ENCODE measurements at places on chromosomes 2 and 18. TPM values are rescaled to one million over a fixed set of nuclear protein-coding genes. Genes with fewer than 3 reads are reported as not detected.

DNA sequence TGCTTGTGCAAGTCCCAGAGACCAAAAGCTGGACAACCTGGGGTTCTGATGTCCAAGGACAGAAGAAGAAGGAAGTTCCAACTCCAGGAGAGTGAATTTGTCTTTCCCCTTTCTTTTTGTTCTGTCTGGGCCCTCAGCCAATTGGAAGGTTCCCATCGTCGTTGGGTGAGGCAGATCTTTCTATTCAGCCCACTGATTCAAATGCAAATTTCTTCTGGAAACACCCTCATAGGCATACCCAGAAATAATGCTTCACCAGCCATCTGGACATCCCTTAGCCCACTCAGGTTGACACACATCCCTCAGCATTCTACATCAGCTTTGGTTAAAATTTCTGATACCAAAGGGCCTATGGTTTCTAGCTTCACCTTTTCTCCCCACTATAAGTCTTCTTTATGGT is 156.5 kb downstream of the SP3 start:
- peaks cover 2% of the 10 kb centered on the region for H3K27me3 ChIP-seq
- no peak overlapping the region for H3K27ac ChIP-seq
- no peak for DNase-seq
- H3K4me1 ChIP-seq, result no peaks in the 10 kb centered on the region

GRCh38 chr2:207711750-207712530 is 500 bp downstream of the CCNYL1 start:
- H3K36me3 ChIP-seq, result peaks cover 9% of the 10 kb centered on the region
- peaks cover 22% of the 10 kb centered on the region for H3K4me1 ChIP-seq
- DNase-seq, result peak; percentile 86

DNA sequence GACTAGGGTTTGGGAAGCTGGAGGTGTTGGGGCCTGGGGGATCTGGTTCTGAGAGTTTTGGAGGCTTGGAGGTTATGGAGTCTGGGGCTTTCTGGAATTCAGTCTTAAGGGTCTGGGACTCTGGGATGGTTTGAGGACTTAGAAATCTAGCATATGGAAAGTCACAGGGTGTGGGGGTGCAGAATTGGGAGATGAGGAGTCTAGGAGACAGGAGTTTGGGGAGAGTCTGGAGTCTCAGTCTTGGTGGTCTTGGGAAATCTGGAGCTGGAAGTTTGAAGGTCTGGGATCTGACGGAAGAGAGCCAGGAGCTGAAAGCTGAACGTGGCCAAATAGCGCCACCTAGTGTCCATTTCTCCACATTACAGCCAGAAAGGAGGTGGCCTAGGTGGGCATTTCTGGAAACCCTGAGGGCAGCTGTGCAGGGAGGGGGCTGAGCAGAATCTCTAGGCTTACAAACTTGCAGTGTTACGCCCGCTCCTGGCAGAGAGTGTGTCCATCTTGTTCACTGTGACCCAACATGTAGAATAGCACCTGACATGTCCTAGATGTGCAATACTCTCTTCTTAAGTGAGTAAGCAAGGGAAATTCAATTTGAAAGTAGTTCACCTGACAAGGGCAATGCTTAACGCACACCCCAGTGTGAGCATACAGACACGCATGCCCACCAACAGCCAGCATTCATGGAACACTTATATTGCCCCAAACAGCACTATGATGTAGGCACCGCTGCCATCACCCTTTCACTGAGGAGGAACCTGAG is 204.8 kb downstream of the TFCP2L1 start:
- no peak overlapping the region for H3K4me3 ChIP-seq
- DNase-seq, result peak; percentile 84
- no peaks in the 10 kb centered on the region for H3K36me3 ChIP-seq
- peaks cover 15% of the 10 kb centered on the region for H3K27me3 ChIP-seq
- no peak overlapping the region for H3K27ac ChIP-seq
- H3K4me1 ChIP-seq, result peaks cover 2% of the 10 kb centered on the region

GRCh38 chr2:30421604-30422443 is 25.2 kb upstream of the LCLAT1 start:
- H3K27ac ChIP-seq, result peak overlapping the region; percentile 89
- peaks cover 34% of the 10 kb centered on the region for H3K4me1 ChIP-seq
- no peaks in the 10 kb centered on the region for H3K27me3 ChIP-seq
- peaks cover 4% of the 10 kb centered on the region for H3K36me3 ChIP-seq

- DNase-seq, result no peak
- no peaks in the 10 kb centered on the region for H3K36me3 ChIP-seq
- H3K4me1 ChIP-seq, result no peaks in the 10 kb centered on the region
- no peak overlapping the region for H3K4me3 ChIP-seq
- no peaks in the 10 kb centered on the region for H3K27me3 ChIP-seq
These were observed 352.5 kb upstream of the EPHA4 start for GRCh38 chr2:221924576-221924975.

- peaks cover 9% of the 10 kb centered on the region for H3K27me3 ChIP-seq
- H3K4me3 ChIP-seq, result no peak overlapping the region
- H3K4me1 ChIP-seq, result peaks cover 2% of the 10 kb centered on the region
- no peak overlapping the region for H3K27ac ChIP-seq
- no peaks in the 10 kb centered on the region for H3K36me3 ChIP-seq
These were observed 5.6 kb downstream of the ADRA2B start for GRCh38 chr2:96110621-96111256.

GRCh38 chr2:219637842-219638185 is 10.4 kb downstream of the SLC4A3 start:
- H3K4me1 ChIP-seq, result no peaks in the 10 kb centered on the region
- no peak overlapping the region for H3K4me3 ChIP-seq
- DNase-seq, result no peak
- H3K27ac ChIP-seq, result no peak overlapping the region

GRCh38 chr2:118687698-118688097 is 159.8 kb downstream of the EN1 start:
- H3K27me3 ChIP-seq, result no peaks in the 10 kb centered on the region
- no peaks in the 10 kb centered on the region for H3K4me1 ChIP-seq

- no peak for DNase-seq
- peaks cover 2% of the 10 kb centered on the region for H3K4me1 ChIP-seq
- no peak overlapping the region for H3K27ac ChIP-seq
- peaks cover 25% of the 10 kb centered on the region for H3K27me3 ChIP-seq
- H3K36me3 ChIP-seq, result no peaks in the 10 kb centered on the region
These were observed 31.9 kb upstream of the LDLRAD4 start for GRCh38 chr18:13186687-13187086.

- DNase-seq, result no peak
- H3K36me3 ChIP-seq, result no peaks in the 10 kb centered on the region
- H3K4me1 ChIP-seq, result no peaks in the 10 kb centered on the region
- no peak overlapping the region for H3K4me3 ChIP-seq
- H3K27me3 ChIP-seq, result no peaks in the 10 kb centered on the region
These were observed 100.9 kb downstream of the FHOD3 start for GRCh38 chr18:36398419-36398818.

- H3K4me1 ChIP-seq, result no peaks in the 10 kb centered on the region
- no peak overlapping the region for H3K4me3 ChIP-seq
- H3K36me3 ChIP-seq, result no peaks in the 10 kb centered on the region
- peaks cover 8% of the 10 kb centered on the region for H3K27me3 ChIP-seq
- no peak for DNase-seq
These were observed 32.3 kb upstream of the CTDP1 start for GRCh38 chr18:79647307-79647706.

DNA sequence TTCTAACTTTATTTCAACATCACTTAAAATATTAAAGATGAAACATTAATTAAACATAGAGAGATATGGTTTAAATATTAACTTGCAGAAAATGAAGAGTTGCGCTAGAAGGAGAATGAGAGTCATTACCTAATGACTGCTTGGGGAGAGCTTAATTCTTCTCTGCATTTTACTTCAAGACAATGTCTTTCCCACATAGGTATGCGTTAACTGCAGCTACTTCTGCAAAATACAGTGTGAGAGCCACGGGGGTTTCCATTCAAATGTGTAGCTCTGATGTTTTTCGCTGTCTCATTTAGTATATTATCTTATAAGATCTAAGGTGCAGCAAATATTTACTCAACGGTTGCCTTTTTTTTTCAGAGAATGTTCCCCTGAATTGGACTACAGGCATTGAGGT is 126.7 kb downstream of the TMX3 start:
- H3K36me3 ChIP-seq, result no peaks in the 10 kb centered on the region
- no peak overlapping the region for H3K4me3 ChIP-seq
- H3K4me1 ChIP-seq, result no peaks in the 10 kb centered on the region
- no peaks in the 10 kb centered on the region for H3K27me3 ChIP-seq

DNA sequence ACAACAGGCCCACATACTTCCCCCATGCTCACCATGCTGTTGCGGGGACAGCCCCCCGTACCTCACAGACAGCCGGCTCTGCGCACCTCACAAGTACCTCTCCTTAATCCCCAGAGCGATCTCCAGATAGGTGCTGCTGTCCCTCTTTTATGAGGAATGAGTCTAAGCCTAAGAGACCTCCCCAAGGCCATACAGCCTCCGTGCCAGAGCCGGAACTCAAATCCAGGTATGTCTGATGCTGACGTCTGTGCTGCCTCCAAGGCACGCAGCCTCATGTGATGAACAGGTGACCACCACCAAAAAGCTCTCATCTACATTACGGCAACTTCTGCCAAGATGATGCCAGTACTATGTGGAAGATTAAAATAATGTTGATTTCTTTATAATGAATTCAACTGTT is 85.2 kb downstream of the EIPR1 start:
- H3K27ac ChIP-seq, result no peak overlapping the region
- peaks cover 6% of the 10 kb centered on the region for H3K36me3 ChIP-seq
- H3K27me3 ChIP-seq, result no peaks in the 10 kb centered on the region
- no peak overlapping the region for H3K4me3 ChIP-seq

GRCh38 chr2:189217541-189217940 is 38.0 kb upstream of the COL5A2 start:
- no peak overlapping the region for H3K4me3 ChIP-seq
- no peaks in the 10 kb centered on the region for H3K36me3 ChIP-seq
- no peak for DNase-seq
- H3K4me1 ChIP-seq, result no peaks in the 10 kb centered on the region
- no peak overlapping the region for H3K27ac ChIP-seq

DNA sequence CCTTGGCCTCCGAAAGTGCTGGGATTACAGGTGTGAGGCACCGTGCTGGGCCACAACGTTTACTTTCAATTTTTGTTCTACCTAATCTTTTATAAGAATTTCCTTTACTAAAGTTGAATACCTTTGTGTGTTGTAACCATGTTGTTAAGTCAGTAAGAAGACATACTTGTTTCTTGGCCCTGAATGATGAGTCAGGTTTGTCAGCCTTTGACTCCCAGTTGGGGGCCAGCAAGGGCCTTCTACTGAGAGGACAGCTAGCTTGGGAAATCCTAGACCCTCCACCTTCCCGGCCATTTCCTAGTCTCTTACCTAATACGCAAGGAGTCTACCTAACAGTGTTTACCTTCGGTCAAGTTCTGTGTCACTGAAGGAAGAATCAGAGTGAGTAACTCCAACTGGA is 22.7 kb downstream of the MTHFD2 start:
- no peak overlapping the region for H3K27ac ChIP-seq
- DNase-seq, result no peak
- no peak overlapping the region for H3K4me3 ChIP-seq
- peaks cover 5% of the 10 kb centered on the region for H3K4me1 ChIP-seq

DNA sequence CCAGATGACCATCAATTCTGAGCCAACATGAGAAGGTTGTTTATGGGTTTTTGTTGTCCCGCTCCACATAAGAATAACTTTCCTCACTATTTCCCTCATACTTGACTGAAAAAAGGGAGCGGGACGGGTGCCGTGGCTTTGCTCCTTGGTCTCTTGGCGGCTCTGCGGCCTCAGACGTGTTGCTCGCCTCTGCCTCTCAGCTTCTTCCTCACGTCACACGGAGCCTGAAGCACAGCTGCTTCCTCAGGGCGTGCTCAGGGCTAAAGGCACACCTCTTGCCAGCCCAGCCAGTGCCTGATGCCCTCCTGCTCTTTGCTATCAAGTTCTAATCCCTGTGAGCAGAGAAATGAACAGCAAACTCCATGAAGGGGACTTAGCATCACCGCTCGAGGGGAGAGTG is 17.9 kb upstream of the ID2 start:
- H3K27ac ChIP-seq, result no peak overlapping the region
- H3K27me3 ChIP-seq, result peaks cover 3% of the 10 kb centered on the region
- no peaks in the 10 kb centered on the region for H3K36me3 ChIP-seq
- H3K4me1 ChIP-seq, result peaks cover 6% of the 10 kb centered on the region

DNA sequence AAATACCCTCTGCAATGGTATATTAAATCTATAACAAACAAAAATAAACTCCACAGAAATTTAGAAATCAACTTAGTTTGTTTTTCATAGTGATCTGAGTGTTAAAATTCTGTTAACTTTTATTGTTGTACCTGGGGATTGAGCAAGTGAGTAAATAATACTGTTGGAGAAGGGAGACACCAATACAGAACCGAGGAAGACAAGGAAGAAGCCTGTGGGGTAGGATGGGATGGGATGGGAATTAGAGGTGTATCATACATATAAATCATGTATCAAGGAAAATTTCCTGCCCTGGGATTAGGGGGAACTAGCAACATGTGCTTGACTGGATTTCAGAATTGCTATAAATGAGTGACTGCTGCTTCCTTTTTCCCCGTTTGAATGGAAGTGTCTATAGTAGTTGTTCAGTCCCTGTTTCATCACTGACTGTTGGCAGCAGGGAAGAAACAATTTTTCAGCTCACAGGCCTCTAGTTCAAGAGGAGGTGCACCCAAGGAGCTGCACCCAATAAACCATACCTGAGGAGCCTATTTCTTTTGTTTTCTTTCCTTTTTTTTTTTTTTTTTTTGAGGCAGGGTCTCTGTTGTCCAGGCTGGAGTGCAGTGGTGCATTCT is 53.1 kb downstream of the SP110 start:
- peaks cover 10% of the 10 kb centered on the region for H3K4me1 ChIP-seq
- H3K27me3 ChIP-seq, result no peaks in the 10 kb centered on the region
- no peak overlapping the region for H3K27ac ChIP-seq
- H3K36me3 ChIP-seq, result peaks cover 62% of the 10 kb centered on the region
- no peak for DNase-seq
- no peak overlapping the region for H3K4me3 ChIP-seq

- DNase-seq, result no peak
- peaks cover 3% of the 10 kb centered on the region for H3K4me1 ChIP-seq
- H3K36me3 ChIP-seq, result no peaks in the 10 kb centered on the region
- peaks cover 50% of the 10 kb centered on the region for H3K27me3 ChIP-seq
- H3K27ac ChIP-seq, result no peak overlapping the region
- H3K4me3 ChIP-seq, result no peak overlapping the region
These were observed 289.4 kb upstream of the CXCR4 start for GRCh38 chr2:136407117-136407951.

The RUFY4 gene
- total RNA-seq, result 1.8 TPM

The EVX2 gene
- not detected for total RNA-seq

The HOXD11 gene
- not detected for total RNA-seq

The APCDD1 gene
- total RNA-seq, result not detected

The GULP1 gene
- total RNA-seq, result not detected

The DNAH6 gene
- total RNA-seq, result 0.23 TPM

The ZSWIM2 gene
- not detected for total RNA-seq

The CCDC74A gene
- 2.3 TPM for total RNA-seq
